ENCODE measurements at places on chromosomes 7 and 10.

- no peak for DNase-seq
Observed at GRCh38 chr7:2830609-2831376, 13.3 kb downstream of the GNA12 start.

DNA sequence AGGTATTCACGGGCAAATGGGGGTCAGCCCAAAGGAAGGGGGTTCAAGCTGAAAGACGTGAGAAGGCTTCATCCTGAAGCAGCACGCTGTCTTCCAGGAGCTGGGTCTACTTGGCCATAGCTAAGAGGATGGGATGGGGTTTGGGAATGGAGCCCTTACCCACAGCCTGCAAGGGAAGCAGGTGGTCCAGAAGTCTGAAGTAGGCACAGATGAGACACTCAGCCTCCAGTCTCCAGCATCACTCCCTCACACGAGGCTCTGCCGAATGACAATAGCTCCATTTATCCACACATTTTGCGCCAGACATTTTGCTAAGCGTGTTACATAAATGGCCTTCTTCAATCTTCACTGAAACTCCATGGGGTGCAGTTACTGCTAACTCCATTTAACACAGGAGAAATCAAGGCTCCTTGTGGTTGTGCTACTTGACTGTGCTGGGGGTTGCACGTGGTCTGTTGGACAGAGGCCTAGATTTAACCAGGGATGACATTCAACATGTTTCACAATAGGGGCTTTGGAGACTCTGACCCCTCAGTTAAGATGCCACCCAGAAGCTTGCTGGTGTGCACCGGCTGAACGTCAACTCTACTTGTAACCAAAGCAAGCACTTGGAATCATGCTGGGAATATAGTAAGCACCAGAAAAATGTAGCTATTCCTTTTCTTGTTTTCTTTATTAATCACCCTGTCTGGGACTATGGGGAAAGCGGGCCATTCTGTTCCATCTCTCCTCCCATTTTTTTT lies 85.3 kb downstream of the FAM241B start:
- no peak for DNase-seq

DNA sequence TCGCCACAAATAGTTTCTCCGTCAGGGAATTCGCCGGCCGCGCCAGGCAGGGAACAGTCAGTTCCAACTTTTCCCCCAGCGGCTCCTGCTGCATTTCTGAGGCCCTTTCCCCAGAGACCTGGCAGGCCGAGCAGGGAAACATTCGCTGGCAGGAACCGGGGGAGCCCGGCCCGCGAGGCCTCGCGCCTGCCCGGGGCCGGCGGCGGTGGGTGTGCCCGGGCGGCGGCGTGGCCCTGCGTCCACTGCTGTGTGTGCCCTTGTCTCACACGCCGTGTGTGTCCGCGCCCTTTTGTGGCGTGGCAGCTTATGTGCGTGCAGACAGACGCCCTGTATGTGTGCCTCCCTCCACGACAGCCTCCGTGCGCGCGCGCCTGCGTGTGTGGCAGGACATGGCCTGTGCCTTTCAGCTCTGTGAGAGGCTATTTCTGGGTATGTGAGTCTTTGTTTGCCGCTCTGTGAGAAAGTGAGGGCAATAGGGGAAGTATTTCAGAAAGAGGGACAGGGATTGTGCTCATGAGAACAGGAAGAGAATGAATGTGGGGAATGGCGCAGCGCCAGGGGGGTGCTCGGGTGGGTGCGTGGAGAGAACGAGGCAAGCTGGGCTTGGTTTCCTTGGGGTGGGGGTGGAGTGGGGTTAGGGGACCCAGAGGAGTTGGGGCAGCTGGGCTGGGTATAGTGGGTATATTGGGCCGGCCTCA lies 689 bp upstream of the SMARCD3 start:
- DNase-seq, result no peak

DNA sequence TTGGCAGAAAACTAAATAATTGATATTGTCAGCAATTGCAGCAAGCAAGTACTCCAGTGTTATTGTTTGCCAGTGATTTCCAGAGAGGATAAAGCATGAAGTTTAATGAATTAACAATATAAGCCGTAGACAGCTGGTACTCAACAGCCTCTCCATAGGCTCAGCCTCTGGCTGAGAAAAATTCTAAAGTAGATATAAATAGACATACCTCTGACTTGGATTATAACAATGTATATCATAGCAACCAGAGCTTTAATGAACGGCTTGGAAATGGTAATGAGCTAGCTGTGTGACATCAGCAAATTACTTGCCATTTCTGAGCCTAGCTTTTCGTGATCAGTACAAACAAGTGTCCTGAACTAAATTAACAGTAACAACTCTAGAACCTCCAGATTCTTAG lies 1055.4 kb upstream of the AUTS2 start:
- DNase-seq, result no peak

DNA sequence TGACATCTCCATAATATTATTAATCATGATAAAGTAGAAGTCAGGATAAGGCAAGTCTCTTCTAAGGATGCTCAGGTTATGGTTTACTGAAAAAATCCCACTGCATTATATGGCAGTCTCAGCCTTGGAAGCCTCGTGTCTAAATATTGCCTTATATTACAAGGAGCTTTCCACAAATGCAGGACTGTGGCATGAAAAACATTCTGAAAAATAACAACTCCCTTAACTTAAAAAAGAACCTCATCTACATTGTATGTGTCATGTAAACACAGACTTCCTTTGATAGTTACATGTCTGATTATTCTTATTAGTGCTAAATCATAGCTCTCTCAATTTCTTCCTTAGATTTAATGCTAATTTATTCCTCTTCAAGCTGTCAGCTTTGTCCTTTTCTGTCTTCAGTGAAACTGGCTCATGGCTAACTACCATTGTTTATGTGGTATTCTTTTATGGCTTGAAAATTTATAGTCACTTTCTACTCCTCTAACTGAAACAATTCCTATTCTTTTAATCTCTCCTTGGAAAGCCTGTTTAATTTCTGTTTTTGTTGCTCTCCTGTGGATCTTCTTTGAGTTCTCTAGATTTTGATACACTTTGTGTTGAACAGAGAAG lies 156.1 kb downstream of the KIF20B start:
- no peak for DNase-seq

DNA sequence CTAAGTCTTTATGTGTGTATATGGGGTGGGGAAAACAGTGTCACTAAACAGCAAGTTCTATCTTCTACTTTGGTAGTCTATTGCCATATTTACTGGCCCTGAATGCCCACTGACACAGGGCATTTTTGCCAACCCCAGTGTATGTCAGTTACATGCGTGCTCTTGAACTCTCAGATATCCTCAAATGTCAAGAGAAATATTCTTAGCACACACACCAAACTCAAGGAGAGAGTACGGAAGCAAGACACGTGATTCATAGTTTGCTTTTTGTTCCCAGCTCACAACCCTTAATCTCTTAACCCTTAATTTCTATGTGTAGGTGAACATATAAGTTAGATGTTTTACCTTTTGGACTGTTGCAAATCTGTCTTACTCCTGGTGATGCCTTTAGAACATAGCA lies 39.3 kb downstream of the EPC1 start:
- no peak for DNase-seq

GRCh38 chr10:57579926-57580325 lies 687.8 kb downstream of the IPMK start:
- DNase-seq, result no peak

- no peak for DNase-seq
Observed at GRCh38 chr7:4931943-4932342, 27.0 kb downstream of the MMD2 start.

- no peak for DNase-seq
Observed at GRCh38 chr10:68067029-68067428, 8.1 kb downstream of the HERC4 start.

DNA sequence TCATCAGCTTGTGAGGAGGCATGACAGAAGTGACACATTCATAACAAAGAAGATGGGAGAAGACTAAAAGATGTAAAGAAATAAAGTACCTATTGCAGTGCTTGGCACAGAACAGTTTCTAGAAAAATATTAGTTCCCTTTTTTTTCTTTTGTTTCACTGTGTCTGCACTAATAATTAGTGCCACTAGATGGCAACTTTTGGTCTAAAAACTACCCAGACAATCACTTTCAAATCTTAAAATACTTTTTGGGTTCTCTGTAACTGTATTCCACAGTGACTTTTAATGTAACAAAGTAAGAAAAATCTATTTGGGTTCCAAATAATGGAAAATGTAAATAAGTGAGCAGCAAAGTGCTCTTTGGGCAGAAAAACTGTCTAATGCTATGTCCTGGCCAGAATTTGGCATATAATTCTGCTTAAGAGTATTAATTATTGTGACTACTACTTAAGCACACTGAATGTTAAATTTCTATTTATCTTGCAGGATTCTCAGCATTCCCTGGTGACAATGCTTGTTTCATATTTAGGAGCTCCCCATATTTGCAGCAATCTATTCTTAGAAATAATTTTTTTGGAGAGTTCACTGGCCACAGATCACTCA lies 134.8 kb upstream of the KIF5B start:
- no peak for DNase-seq

- no peak for DNase-seq
Observed at GRCh38 chr10:48926764-48927540, 12.7 kb downstream of the LRRC18 start.

DNA sequence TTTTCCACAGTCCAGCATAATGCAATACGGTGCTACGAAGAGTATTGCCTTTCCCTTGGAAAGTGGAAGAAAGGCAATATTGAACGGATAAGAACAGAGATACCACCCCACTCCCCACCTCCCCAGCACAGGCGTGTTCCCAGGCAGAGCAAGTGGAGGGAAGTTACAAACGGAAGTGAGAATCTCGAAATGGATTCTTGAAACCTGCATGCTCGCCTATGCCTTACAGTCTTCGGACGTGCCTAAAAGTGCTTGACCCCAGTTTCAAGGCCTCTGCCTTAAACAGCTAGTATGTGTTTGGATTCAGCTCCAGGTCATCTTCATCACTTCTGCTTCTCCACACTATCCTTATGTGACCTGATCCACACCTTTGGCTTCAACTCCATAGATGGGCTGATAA lies 35.0 kb upstream of the USP6NL start:
- no peak for DNase-seq

DNA sequence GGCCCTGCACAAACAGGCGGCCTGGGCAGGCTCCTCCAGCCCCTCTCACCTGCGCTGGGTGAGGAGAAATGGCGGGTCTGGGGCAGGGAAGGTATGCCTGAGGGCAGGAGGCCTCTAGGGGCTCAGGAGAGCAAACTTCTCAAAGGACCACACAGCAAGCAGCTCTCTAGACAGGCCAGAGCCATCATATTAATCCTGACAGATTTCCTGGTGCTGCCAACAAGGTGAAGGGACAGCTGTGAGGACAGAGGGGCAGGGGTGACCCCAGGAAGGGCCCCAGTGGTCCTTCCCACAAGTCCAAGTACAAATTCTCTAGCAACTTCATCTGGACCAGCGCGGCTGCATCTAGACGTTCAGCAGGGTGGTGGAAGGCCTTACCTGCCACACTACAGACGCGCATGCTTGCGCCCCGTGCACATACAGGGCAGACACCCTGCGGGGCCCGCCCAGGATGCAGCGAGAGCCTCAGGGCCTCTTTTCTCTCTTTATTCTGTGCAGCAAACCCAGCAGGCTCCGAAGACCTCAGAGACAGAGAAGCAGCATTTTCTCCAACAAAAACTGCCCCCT lies 62.1 kb downstream of the ZRANB1 start:
- DNase-seq, result no peak

- no peak for DNase-seq
Observed at GRCh38 chr7:44307905-44308595, 17.3 kb downstream of the CAMK2B start.

DNA sequence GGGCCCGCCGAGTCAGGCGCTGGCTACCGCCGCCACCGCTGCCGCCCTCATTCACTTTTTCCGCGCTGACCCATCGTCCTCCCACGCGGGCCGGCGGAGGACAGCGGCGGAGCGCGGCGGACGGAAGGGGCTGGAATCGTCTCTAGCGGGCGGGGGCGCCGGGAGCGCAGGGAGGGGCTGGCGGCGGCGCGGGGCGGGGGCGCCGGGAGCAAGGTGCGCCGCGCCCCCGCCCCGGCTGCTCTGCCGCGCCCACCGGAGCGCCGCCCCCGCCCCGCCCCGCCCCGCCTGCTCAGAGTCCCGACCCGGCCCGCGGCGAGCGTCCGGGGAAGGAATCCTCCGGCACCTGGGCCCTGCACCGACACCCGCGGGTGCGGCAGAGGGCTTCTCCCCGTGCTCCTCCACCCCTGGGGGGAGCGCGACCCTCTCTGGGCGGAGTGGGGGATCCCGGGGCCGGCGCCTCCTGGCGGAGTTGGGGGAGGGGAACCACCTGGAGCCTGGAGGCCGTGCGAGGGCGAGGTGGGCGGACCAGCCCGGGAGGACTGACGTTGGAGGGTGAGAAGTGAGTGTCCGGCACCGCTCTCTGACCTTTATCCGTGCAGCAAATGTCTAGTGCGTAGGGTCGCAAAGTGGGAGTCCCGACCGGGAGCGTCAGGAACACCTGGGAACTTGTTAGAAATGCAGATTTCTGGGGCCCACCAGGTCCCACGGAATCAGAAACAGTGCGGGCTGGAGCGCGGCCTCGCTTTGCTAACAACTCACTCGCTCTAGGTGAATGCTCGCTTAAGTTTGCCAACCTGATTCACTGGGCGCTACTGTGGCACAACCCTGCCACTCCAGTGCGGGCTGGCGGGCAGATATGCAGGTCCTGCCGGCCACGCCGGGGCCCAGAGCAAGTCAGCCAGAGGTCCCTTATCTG lies at the start of gene COBL:
Gene COBL (minus strand): TSS at position 144 of the 916 bp plus-strand sequence. CDS start 176 bp downstream, outside the sequence.
- DNase-seq, result no peak

- DNase-seq, result no peak
Observed at GRCh38 chr7:128003167-128003566, 28.1 kb downstream of the LRRC4 start.
